ENCODE measurements at places on chromosomes 5 and 9.

GRCh38 chr5:12659686-12660085, 755.4 kb upstream of the CTNND2 start:
- no peak overlapping the region for H3K4me3 ChIP-seq
- DNase-seq, result no peak
- no peaks in the 10 kb centered on the region for H3K4me1 ChIP-seq
- no peaks in the 10 kb centered on the region for H3K36me3 ChIP-seq
- H3K27me3 ChIP-seq, result no peaks in the 10 kb centered on the region

- no peaks in the 10 kb centered on the region for H3K27me3 ChIP-seq
- no peaks in the 10 kb centered on the region for H3K36me3 ChIP-seq
- H3K27ac ChIP-seq, result no peak overlapping the region
- DNase-seq, result no peak
- no peak overlapping the region for H3K4me3 ChIP-seq
Measured at GRCh38 chr9:114055894-114056293, 22.2 kb downstream of the AMBP start.

- H3K36me3 ChIP-seq, result no peaks in the 10 kb centered on the region
- no peak overlapping the region for H3K4me3 ChIP-seq
- H3K27me3 ChIP-seq, result no peaks in the 10 kb centered on the region
- no peak overlapping the region for H3K27ac ChIP-seq
Measured at GRCh38 chr5:27220752-27221151, 182.4 kb upstream of the CDH9 start.

DNA sequence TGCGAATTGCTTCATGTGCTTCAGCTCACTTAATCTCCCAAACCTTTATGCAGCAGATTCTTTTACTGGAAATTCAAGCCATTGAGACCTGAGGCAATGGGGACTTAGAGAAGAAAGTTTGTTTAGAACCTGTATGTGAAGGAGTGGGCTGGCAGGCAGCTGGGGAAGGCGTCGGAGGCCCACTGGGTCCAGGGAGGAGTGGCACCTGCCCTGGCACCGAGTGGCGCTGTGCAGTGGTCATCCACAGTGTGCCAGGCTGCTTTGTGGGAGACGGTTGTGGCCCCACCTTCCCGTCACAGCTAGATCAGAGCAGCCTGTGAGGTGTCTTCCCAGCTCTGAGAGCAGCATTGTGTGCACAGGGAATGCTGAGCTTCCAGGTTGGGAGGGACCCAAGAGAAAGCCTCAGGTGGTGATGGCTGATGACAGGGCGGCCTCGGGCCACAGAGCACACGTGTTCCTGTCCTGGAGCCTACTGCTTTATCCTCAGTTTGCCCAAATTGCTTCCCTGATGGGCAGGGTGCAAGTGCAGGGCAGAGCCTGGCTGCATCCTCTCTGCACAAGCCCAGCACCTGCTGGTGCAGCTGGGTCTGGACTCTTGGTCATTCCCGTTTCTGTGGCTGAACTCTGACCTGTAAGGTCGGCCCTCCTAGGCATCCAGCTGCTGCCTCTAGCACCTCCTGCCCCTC, 175.2 kb downstream of the CACNA1B start:
- no peaks in the 10 kb centered on the region for H3K36me3 ChIP-seq
- no peaks in the 10 kb centered on the region for H3K4me1 ChIP-seq

- H3K27me3 ChIP-seq, result no peaks in the 10 kb centered on the region
- H3K4me3 ChIP-seq, result no peak overlapping the region
- H3K27ac ChIP-seq, result no peak overlapping the region
- H3K36me3 ChIP-seq, result no peaks in the 10 kb centered on the region
- no peak for DNase-seq
Measured at GRCh38 chr9:108182950-108183381, 672.8 kb downstream of the ACTL7B start.

DNA sequence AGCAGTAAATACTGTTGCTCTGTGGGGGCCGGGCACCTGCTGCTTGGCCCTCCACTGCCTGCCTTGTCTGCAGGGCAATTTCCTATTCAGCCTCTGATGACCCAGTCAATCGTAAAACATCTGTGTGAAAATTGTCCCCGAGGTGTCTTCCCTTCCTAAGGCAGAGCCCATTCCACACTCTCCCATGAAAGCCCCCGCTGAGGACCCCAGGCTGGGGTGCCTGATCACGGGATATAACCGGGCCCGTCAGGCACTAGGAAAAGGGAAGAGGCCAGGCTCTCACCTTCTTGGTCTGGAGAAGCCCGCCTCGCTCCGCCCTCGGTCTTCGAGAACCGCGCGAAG, 27.2 kb upstream of the SCGB3A1 start:
- no peaks in the 10 kb centered on the region for H3K27me3 ChIP-seq
- DNase-seq, result no peak
- no peak overlapping the region for H3K27ac ChIP-seq
- no peaks in the 10 kb centered on the region for H3K4me1 ChIP-seq
- no peaks in the 10 kb centered on the region for H3K36me3 ChIP-seq

DNA sequence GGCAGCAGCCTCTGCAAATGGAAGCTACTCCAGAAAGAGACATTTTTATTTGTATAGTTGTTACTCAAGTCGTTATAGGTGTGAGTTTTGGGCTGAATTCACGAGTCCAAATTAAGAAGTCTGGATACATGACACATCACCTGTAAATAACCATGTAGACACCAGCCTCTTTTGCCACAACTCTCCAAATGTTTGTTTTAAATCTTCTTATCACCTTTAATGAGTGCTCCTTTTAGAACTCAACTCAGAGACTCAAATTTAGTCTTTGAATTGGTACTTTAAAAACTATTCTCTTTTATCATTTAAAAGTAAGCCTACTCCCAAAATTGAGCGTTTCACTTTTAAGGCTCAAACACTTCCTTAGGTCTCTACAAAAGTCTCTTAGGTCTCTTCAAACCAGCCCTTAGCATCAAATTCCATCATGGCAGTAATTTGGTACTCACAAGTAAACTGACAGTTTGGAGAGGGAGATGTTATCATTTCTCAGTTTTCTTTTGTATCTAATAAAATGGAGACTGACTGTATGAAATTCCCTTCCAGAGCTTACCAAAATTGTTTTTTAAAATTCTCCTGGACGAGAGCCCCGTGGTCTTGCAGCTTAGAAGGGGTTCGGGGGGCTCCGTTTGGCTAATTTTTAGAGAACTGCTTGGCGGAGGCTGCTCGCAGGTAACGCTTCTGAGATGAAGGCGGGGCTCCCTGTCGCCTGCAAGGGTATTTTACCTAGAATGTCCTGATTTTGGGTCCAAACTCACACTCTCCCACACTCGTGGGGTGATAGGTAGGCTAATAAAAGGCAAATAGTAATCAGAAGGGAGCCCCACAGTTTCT, 194.6 kb downstream of the MEF2C start:
- H3K4me1 ChIP-seq, result peaks cover 19% of the 10 kb centered on the region
- no peak for DNase-seq
- no peak overlapping the region for H3K4me3 ChIP-seq
- no peaks in the 10 kb centered on the region for H3K36me3 ChIP-seq
- H3K27ac ChIP-seq, result no peak overlapping the region
- H3K27me3 ChIP-seq, result peaks cover 70% of the 10 kb centered on the region

GRCh38 chr9:121326130-121326838, 43.8 kb downstream of the STOM start:
- H3K4me1 ChIP-seq, result peaks cover 4% of the 10 kb centered on the region
- H3K27me3 ChIP-seq, result no peaks in the 10 kb centered on the region
- H3K27ac ChIP-seq, result no peak overlapping the region
- DNase-seq, result no peak
- H3K4me3 ChIP-seq, result no peak overlapping the region

- peak overlapping the region; percentile 57 for H3K27ac ChIP-seq
- no peaks in the 10 kb centered on the region for H3K27me3 ChIP-seq
- no peaks in the 10 kb centered on the region for H3K36me3 ChIP-seq
- no peak overlapping the region for H3K4me3 ChIP-seq
- no peaks in the 10 kb centered on the region for H3K4me1 ChIP-seq
Measured at GRCh38 chr5:140267559-140268018, 35.3 kb downstream of the PFDN1 start.

DNA sequence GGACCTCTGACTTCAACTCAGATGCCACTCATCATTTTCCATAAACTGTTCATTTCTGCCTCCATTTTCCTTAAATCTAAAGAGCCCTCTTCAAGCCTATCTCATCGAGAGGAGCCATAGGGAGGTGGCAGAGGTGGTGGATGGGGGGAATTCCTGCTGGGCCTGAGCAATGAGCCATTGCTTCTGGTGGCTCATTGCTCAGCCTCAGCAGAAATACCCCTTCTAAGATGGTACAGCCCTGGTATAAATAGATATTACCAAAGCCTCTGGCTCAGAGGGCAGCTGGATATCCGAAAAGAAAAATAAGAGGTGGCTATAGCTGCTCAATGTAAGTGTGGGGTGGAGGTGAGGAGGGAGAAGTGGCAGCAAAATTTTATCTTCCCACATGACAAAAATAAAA, 313.5 kb downstream of the CAAP1 start:
- no peak overlapping the region for H3K4me3 ChIP-seq
- no peaks in the 10 kb centered on the region for H3K36me3 ChIP-seq
- no peak for DNase-seq

DNA sequence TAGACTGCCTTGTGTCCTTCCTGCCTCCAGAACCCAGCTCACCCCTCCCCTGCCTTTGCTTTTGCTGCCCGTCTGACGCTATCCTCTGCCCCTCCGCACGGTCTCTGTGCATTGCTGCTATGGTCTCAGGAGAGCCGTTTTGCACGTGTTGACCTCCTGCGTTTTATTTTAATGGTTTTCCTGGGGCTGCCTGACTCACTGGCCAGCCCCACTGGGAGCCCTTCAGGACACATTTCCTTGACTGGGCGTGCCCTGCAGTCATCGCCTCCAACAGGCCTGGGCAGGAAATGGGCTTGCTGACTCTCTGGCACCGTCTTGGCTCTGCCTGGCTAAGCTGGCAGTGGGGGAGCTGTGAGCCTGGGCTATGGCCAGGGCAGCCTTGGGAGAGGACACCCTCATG, 17.9 kb upstream of the ASS1 start:
- no peaks in the 10 kb centered on the region for H3K36me3 ChIP-seq
- no peaks in the 10 kb centered on the region for H3K27me3 ChIP-seq
- H3K4me3 ChIP-seq, result no peak overlapping the region
- no peak overlapping the region for H3K27ac ChIP-seq

DNA sequence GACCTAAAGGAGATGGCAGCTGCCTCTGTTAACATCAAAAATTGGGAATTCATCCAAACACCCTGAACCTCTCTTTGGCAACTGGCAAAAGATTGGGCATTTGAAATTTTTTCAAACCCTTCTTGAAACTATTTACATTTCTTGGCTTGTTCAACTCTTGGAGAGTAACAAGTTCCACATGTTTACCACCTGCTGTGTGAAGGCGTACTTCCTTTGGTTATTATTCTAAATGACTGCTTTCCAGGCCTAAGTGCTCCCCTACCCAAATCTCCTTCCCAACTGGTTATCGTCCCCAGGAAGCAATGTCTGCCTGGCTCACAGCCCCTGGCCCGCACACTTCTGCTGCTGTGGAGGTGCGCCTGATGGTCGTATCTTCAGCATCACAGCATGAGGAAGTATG, 422.7 kb downstream of the DMAC1 start:
- no peak overlapping the region for H3K4me3 ChIP-seq
- no peaks in the 10 kb centered on the region for H3K36me3 ChIP-seq

DNA sequence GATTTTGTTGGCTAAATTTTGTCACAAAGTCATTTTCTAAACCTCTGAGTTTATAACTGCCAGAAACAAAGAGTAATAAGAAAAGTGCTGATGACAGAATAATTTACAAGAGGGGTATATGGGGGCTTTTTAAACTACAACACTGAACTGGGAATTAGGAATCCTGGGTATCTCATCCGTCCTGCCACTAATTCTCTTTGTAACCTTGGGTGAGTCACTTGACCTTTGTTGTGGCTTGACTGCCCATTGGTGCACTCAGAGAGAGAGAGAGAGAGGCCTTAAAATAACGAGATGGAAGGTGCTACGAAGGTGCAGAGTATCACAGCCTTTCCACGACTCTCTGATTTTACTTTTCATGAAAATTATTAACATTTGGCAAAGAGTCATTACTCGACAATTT, 130.3 kb upstream of the CNTLN start:
- no peaks in the 10 kb centered on the region for H3K36me3 ChIP-seq
- H3K4me3 ChIP-seq, result no peak overlapping the region
- H3K27ac ChIP-seq, result no peak overlapping the region
- no peaks in the 10 kb centered on the region for H3K4me1 ChIP-seq

DNA sequence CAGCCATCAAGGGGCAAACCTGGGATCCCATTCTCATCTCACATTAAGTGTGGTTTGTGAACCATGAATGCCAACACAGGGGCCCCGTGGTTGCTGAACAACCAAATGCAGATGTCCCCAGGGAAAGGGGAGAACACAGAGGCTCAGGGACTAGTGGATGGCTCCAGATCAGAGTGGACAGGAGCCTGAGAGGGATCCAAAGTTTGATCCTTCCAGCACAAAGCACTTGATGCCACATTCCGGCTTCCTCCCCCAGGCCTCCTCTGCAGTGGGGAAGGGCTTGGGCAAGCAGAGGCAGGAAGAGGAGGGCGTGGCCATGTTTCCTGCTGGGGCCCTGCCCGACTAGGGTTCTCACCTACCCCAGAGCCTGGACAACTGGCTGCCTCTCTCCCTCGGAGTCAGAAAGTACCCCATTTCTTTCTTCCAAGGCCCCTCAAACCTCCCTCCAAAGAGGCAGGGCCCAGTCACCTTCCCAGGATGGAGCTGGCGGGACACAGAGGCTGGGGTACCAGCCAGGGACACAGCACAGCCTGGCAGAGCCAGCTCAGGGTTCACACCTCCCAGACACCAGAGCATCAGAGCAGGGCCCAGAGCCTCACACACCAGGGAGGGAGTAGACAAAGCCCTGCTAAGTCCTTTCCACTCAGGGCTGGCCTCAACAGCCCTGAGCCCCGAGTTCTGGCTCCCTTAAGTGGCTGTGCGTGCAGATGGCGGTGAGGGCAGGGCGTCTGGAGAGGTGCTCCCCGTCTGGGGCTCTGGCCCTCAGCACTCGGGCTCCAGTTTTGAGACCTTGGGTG, 4.3 kb upstream of the RNF44 start:
- H3K27me3 ChIP-seq, result no peaks in the 10 kb centered on the region
- H3K27ac ChIP-seq, result peak overlapping the region; percentile 83
- H3K4me1 ChIP-seq, result peaks cover 58% of the 10 kb centered on the region
- peaks cover 8% of the 10 kb centered on the region for H3K36me3 ChIP-seq
- peak; percentile 73 for DNase-seq

GRCh38 chr5:165624166-165624946, 2118.9 kb downstream of the MAT2B start:
- DNase-seq, result no peak
- no peak overlapping the region for H3K4me3 ChIP-seq
- no peaks in the 10 kb centered on the region for H3K4me1 ChIP-seq
- H3K27ac ChIP-seq, result no peak overlapping the region
- no peaks in the 10 kb centered on the region for H3K36me3 ChIP-seq

DNA sequence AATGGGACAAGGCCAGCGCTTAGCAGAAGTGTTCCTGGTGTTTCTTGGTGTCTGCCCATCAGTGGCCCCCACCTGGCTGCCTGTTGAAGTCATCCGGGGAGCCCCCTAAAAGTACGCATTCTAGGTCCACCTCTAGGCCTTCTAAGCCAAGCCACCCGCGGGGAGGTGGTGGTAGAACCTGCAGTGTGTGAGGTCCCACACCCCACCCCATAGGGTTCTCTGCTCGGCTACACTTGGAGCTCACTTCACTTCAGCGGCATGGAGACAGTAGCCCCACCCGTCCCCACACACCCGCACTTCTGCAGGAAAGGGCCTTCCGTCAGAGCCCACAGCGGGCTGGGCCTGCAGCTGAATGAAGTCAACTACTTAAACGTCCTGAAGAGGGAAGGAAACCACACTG, 29.6 kb upstream of the FCN2 start:
- H3K36me3 ChIP-seq, result no peaks in the 10 kb centered on the region
- H3K4me3 ChIP-seq, result no peak overlapping the region
- no peaks in the 10 kb centered on the region for H3K4me1 ChIP-seq

- H3K4me3 ChIP-seq, result no peak overlapping the region
- no peak overlapping the region for H3K27ac ChIP-seq
- no peaks in the 10 kb centered on the region for H3K36me3 ChIP-seq
- no peak for DNase-seq
- H3K4me1 ChIP-seq, result no peaks in the 10 kb centered on the region
- H3K27me3 ChIP-seq, result no peaks in the 10 kb centered on the region
Measured at GRCh38 chr5:82610686-82611085, 332.5 kb upstream of the RPS23 start.

Data from naive thymus-derived CD4-positive, alpha-beta T cell (primary cell).